ENCODE measurements at places on chromosomes 11 and 22. TPM values are rescaled to one million over a fixed set of nuclear protein-coding genes. Genes with fewer than 3 reads are reported as not detected.

Gene ANAPC15
- total RNA-seq = 8.5 TPM

Gene TRIM29
- 0.64 TPM for total RNA-seq

Gene UPK3A
- not detected for total RNA-seq

Gene CABP2
- total RNA-seq = not detected

Gene EFEMP2
- 4.9 TPM for total RNA-seq

Gene DERL3
- 1.3 TPM for total RNA-seq

Gene PITPNM1
- 29.2 TPM for total RNA-seq

Gene TEF
- total RNA-seq = 6.3 TPM

Gene OR51B4
- total RNA-seq = 0.36 TPM

Gene IRAG1
- 6.7 TPM for total RNA-seq

Gene ROM1
- 0.64 TPM for total RNA-seq

Gene SLC22A25
- total RNA-seq = not detected

Gene MMP12
- not detected for total RNA-seq

Gene ZP1
- total RNA-seq = not detected
